CD4-positive, alpha-beta T cell treated with Interleukin-15 for 1 hour (primary cell): ENCODE measurements at places on chromosomes 6 and 20.
A peak's percentile ranks its signal among the peaks of the same experiment; 100 is the strongest.

DNA sequence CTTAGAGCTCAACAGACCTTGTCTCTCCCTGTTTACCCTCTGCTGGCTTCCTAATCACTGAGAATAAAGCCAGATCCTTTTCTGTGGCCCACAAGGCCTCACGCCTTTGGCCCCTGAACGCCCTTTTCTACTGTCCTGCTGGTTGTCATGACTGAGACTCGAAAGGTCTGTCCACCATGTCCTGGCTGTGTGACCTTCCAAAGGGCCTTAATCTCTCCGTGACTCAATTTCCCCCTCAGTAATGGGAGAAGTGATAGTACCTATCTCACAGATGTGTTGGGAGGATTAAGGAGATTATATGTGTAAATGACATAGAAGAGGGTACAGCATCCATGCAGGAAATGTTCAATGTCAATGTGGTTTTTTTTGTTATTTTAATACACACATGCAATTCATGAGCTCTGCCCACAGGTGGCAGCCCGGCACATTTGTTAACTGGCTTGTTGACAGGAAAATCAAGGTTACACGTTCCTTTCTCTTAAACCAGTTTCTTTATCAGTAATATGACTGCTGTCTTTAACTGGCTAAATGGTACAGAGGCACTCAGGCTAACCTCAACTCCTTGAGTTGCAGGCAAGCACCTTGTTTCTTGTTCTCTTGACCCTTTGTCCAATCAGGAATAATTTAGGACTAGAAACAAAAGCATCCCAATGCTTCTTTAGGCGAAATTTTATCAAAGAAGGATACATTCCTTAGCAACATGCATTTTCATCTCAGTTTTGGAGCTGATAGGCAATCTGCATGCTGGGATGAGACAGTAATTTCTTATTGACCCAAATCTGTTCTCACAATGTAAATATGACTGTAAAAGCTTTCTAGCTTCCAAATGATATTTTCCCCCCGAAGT, 16.6 kb downstream of the SLC22A1 start:
- peak; percentile 49 for DNase-seq

DNA sequence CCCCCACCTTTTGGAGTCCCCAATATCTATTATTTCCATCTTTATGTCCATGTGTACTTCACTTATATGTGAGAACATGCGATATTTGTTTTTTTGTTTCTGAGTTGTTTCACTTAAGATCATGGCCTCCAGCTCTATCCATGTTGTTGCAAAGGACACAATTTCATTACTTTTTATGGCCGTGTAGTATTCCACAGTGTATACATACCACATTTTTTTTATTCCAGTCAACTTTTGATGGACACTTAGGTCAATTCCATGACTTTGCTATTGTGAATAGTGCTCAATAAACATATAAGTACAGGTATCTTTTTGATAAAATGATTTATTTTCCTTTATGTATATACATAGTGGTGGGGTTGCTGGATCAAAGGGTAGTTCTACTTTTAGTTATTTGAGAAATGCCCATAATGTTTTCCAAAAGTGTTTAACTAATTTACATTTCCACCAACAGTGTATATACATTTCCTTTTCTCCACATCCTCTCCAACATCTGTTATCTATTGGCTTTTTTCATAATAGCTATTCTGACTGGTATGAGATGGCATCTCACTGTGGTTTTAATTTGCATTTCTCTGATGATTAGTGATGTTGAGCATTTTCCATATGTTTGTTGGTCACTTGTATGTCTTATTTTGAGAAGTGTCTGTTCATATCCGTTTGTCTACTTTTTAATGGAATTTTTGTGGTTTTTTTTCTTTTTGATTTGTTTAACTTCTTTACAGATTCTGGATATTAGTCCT, 34.0 kb upstream of the COL10A1 start:
- no peak for DNase-seq

DNA sequence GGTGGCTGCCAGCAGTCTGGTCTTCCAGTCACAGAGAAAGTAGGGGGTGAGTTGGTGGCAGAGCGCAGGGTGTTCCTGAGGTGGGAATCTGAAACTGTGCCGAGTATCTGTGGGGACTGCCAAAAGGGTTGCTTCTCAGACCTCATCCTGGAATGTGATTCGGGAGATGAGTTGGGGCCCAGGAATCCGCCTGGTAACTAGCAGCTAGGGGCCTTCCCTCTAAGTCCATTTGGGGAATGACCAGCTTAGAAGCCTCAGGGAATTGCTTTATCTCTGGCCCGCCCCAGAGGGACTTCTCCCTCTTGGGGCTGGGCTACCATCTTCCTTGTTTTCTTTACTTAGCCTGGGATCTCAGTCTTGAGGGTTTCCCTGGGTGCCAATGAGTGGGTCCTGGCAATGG, 49.6 kb downstream of the MOCS1 start:
- DNase-seq, result no peak

- peak; percentile 67 for DNase-seq
These were observed 66.8 kb downstream of the TBC1D7 start for GRCh38 chr6:13261464-13261994.

GRCh38 chr6:132456700-132457143, 55.4 kb upstream of the MOXD1 start:
- no peak for DNase-seq
